CD4-positive, alpha-beta T cell treated with Interleukin-4 for 4 hours (primary cell): ENCODE measurements at places on chromosomes 5 and 9.

DNA sequence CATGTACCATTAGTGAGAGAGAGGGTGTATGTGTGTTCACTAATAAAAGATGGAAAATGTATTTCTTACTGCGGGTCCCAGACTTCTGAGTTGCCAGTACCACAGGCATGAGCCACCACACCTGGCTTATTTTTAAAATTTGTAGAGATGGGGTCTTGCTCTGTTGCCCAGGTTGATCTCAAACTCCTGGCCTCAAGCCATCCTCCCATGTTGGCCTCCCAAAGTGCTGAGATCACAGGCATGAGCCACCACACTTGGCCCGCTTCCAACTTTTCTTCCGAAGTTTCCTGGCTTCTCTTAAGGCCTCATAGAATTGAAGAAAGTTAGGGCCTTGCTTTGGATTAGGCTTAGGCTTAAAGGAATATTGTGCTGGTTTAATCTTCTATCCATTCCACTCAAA is 40.4 kb upstream of the F2RL2 start:
- DNase-seq = no peak

DNA sequence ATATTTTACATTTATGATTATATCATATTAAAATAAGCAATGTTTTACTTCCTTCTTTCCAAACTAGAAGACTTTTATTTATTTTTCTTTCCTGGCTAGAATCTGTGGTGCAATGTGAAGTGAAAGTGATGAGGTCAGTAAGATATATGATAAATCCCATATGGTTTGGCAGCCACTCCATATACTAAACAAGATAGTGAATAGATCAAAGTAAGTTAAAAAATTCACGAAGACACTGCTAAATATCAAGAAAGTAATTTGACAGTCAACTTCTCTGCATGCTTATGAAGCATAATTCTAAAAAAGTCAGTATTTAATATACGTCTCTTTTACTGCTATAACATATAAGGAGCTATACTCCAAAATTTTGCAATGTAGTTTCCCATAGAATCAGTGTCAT is 972.8 kb downstream of the DTWD2 start:
- DNase-seq = no peak

GRCh38 chr9:123401879-123402513 is 46.0 kb downstream of the CRB2 start:
- DNase-seq = no peak

DNA sequence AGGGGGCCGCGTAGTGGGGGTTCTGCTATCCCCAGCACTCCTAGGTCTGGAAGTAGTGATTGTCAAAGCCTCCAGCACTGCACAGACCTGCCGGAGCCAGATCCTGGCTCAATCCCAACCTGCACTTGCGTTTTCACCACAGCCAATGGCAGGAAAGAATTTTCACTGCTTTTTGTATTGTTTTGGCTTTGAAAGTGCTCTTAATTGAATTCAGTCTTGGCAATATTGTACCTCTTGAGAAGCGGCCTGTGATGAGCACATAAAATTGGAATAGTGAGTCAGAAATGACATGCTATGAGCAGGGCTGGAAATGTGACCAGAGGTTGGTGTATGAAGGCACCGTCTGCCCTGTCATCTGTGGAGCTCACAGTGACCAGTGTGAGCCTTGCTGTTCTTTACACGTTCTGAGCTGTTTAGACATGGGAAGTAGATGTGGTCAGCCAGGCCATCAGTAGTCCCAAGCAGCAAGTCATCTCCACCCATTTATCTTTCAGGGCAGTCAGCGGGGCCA is 41.5 kb downstream of the SECISBP2 start:
- DNase-seq = no peak

DNA sequence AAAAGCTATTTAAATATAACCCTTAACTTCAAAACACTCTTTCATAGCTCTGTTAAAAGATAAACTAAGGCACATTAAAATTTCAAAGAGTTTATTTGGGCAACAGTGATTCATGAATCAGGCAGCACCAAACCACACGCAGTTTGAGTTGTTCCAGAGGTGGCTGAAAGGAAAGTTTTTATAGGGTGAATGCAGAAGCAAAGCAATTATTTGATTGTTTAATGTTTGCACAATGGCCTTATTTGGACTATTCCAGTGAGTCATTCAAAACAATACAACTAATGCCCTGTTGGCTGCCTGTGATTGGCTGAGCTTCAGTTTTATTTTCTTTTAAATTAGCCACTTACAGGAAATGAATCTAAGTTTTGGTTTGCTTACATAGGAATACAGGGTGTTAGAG is 125.3 kb downstream of the CEP120 start:
- DNase-seq = no peak

DNA sequence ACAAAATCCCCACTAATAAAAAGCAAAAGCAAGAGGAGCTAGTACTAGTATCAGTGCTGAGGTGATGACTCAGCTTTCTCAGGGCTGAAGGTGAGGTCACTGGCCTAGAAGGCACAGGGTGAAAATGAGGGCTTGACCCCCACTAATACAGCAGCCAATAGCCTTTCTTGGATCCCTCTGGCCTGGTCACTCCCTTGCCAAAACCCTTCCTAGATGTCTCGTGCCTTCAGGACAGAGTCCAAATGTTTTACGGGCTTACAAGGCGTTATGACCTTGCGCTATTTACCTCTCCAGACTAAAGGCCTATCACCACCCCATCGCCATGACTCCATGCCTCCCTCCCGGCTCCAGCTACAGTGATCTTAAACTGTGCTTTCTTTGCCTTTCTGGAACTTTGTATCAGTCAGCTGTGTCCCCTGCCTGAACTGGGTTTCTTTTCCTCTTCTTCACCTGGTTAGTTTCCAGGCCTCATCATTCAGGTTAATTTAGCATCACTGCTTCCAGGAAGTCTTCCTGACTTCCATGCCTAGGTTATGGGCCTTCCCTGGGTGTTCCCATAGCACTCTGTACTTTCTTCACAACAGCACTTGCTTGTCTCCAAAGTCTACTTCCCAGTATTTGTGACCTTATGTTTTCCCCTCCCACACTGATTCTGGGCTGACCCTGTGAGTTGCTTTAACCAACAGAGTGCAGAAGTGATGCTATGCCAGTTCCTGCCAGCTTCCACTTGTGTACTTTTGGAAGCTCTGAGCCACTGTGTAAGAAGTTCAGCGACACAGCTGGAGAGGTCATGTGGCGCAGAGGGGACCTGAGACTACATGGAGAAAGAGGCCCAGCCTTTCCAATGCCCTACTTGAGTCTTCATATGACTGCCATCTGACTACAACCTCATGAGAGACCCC is 4.2 kb upstream of the DELE1 start:
- no peak for DNase-seq

DNA sequence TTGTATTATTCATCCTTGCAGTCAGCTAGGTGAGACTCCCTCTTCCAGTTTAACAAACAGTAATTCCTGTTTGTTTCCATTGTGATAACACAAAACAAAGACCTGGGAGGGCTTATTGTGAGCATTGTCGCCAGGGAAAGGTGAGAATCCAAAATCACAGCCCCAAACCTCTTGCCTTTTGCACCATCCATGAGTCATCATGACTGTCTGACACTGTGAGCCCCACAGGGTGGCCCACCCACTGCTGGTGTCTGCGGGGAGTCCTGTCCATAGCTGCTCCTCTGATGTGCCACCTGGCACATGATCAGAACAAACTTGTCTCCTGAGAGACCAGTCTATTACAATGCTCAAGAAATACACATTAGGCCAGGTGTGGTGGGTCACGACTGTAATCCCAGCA is 33.7 kb upstream of the S1PR3 start:
- DNase-seq = no peak
